Kasumi-1 (cell line): ENCODE measurements at places on chromosomes 11 and 22.

- no peak for DNase-seq
These were observed 114.8 kb downstream of the KCNQ1OT1 start for GRCh38 chr11:2584812-2585565.

DNA sequence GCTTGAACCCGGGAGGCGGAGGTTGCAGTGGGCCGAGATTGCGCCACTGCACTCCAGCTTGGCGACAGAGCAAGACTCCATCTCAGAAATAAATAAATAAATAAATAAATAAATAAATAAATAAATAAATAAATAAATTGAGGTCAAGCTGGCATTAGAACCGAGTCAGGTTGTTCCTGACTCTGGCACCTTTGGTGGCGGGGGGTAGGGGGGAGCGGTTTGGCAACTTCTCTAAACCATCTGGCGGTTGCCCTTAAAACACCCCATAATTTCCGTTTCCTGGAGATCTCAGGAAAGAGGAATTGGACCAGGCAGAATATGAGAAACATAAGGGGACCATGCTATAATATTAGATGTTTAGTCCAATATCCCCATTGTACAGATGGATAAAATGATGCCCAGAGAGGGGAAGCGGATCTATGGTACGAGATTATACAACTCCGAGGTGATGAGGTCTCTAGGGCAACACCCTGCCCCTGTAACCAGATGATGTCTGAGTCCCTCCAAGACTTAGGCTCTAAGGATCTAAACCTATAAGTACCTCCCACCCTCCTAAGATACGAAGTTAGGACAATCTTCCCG is 785 bp downstream of the CLPB start:
- peak; percentile 80 for DNase-seq

- no peak for DNase-seq
These were observed 37.2 kb downstream of the TMEM123 start for GRCh38 chr11:102415304-102415916.

DNA sequence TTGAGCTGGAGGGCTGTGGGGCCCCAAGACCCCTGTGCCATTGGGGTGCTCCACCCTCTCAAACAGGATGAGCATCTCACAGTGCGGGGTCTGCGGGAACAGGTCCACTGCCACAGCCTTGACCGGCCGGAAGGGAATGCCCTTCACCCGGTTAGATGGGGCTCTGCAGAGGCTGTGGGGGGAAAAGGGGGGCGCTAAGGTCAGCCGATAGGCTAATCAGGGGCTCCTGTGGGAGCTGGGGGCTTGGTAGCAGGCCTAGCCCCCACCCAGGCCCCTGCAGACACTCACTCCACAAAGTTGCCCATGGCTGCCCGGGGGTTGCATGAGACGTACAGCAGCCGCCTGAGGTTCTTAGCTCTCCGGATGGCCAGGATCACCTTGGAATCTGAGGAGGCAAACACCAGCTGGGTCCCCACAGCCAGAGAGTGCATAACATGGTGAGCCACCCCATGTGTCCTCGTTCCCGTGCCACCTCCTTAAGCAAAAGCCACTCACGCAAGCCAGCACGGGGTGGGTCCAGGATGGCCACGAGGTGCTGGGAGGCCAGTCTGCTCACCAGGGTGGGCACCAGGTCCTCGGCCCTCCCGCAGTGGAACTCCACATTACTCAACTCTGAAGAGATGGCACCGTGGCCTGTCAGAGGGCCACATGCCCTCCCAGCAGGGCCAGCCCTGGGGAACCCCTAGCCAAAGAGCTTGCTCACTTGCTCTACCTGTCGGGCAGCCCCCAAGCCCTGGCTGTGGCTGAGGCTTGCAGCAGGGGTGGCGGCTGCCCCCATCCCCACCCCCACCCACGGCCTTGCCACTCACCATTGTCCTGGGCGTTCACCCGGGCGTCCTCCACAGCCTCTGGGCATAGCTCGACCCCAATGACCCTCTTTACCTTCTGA is 3.0 kb upstream of the RANBP1 start:
- DNase-seq = no peak
